Iris pigment epithelial cell (primary cell): ENCODE measurements at places on chromosomes 4 and X.

DNA sequence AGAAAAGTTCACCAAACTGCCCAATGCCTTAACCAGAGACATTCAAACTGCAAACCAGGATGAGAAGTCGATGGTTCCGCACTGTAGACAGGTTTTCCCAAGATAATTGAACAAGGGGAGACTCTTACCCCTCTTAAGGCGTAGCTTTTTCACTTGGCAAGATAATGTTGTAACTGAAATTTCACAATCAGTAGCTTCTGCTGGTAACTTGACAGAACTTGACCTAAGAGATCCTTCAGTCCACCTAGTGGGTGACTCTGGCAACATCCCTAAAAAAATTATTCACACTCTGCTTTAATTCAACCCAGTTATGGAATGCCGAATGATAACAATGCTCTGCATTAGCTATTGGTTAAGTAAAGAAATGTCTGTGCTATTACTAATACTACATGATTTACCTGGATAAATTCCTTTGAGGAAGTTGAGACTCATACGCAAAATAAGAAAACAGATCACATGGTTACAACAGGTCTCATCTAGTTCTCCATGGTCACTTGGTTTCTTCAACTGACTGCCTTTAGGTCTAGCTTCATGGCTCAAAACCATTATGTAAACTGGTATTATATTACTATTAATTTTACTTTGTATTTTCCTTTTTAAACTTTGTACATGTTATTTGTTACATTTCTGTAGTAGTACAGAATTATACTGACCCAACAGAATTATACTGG, 9.1 kb downstream of the ELF2 start:
- peak; percentile 82 for DNase-seq

DNA sequence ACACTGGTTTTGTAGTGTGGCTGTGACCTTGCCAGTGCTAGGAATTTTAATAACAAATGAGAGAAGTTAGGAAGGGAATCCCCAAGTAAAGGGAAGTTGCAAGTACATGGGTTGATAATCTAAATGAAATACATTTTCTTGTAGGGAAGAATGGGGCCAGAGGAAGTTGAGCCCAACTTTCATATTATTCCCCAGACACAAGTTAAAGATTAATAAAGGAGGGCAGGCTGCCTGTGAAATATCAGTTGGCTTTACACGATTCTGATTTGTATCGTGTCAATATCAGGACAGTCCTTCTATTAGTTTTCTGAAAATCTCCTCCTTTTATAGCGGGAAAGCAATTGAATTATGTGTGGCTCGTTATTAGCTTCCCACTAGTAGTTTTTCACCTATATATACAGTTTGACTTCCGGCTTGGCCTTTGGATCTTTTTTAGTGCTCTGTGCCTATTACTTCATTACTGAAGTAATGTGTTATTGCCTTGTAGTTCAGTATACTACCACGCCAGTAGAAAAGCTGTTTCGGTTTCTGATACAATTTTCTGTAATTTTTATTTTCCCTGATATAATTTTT, 1.7 kb downstream of the PDLIM5 start:
- no peak for DNase-seq

- DNase-seq = no peak
Measured at GRCh38 chr4:106090826-106091225, 195.6 kb downstream of the NPNT start.

- DNase-seq = no peak
Measured at GRCh38 chr4:3781193-3781886, 15.2 kb downstream of the ADRA2C start.

GRCh38 chr4:170374770-170375169, 285.0 kb upstream of the AADAT start:
- peak; percentile 22 for DNase-seq

GRCh38 chr4:1458581-1458980, 52.3 kb upstream of the NKX1-1 start:
- no peak for DNase-seq

GRCh38 chr4:105674011-105674410, 34.5 kb downstream of the INTS12 start:
- no peak for DNase-seq

DNA sequence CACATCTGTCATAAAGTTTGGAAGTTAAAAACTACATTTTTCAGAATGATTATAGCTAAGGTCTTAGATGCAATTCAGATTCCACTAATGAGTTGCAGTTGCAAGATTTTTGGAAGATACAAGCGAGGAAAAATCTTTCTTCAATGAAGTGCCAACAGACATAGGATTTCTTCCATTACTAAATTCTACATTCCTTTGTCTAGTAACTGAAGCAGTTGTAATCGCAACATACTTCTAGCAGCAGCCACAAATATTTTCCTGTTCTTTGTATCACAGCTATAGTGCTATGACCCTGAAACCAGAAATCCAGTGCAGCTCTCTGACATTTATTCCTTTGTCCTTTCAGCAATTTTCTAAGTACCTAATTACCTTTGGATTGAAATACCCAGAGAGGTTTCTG, 225.2 kb upstream of the SLIT2 start:
- DNase-seq = peak; percentile 66

GRCh38 chr4:128322311-128322710, 34.7 kb upstream of the PGRMC2 start:
- DNase-seq = peak; percentile 79

GRCh38 chr4:163858515-163858914, 364.0 kb downstream of the TMA16 start:
- DNase-seq = no peak

DNA sequence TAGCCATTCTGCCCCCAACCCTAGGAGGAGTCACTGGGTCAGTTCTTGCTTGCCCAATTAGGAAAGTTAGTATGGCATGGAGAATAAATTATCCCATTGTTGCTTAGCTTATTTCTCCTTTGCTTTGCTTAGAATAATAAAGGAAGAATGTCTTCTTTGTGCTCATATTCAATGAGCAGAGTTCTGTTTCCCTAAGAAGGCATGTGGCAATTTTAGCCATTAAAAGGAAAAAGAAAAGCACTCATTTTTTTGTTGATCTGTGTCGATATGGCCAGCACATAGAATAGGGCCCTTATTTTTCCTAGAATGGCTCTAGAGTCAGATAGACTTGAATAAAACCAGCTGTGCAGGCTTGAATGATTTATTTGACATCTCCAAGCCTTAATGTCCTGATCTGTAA, 166.4 kb upstream of the PPARGC1A start:
- no peak for DNase-seq

DNA sequence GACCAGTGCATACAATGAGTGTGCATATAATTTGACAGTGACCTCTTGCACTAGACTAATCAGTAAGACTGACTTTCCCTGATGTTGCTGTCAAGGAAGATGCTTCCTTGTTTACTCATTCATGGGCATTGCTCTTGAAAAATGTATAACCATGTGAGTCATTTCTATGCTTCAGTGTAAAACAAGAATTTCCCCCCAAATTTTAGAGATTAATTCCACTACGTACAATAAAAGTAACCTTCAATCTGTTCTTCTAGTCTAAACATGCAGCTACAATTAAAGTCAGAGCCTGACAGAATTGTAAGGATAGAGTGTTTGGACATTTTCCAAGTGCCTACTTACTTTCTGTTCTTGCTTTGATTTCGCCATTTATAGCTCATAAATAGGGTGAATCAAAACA, 935.7 kb downstream of the RAPGEF2 start:
- DNase-seq = no peak

DNA sequence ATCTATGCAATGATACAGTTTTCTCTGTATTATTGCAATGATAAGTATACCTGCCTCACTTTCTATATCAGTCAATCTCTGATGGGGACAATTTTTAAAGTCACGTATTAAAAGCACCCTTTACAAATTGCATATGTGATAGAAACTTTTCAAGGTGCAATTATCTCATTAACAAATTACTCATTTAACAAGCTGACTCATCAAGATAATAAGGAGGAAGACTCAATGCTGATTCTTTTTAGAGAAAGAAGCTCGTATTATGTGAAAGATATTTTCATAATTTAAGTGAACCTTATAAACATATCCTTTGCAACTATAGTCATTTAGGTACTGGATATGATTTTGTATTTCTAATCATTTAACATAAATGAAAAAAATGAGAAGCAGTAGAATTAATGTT, 1080.9 kb upstream of the TENM3 start:
- no peak for DNase-seq

- peak; percentile 34 for DNase-seq
Measured at GRCh38 chr4:39118034-39118658, 56.1 kb downstream of the KLHL5 start.

DNA sequence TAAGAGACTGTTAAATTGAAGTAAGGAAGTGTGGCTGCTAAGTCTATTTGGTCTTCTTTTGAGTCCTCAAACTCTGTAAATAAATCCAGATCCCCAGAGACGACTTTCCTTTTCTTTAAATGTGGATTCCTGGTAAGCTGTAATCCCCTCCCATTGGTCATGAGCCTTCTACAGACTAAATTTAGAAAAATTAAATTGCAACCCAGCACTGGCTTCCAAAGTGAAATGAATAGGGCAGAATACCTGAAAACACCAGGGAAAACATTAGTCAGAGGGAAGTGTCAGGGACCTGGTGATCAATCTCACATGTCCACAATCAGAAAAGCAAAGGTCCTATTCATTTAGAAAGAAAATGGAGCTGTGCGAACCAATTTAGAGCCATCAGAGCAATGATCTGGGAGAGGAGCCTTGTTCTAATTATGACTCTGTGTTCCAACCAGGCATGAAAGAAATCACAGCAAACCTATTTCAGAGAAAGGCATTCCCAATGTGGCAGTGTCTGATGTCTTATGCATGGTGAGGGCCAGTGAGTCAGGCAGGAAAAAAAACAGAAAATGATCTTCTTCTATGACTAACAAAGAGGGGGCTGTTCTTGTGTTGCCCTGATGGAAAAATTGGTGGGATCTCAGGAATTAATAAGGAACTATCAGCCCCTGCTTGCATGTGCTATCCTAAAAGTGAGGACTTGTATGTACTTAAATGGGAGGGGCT, 19.8 kb upstream of the CCDC149 start:
- no peak for DNase-seq

- DNase-seq = no peak
Measured at GRCh38 chr4:179582164-179582905, 2140.1 kb upstream of the AGA start.

DNA sequence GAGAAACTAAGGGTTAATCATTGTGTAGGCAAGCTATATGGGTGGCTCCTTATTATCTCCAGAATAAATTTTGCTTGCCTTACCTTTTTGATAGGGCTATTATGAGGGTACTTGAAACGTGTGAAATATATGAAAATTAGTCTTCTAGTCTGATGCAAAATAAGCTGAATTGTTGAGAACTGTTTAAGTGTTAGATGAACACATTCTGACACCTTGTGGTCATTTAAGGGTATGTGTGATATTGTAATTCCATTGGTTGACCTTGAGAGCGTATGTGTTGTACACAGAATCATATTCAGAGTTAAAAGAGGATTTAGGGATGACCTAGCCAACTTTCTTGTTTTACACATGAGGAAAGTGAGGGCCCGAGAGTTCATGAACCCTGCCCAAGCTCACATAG, 44.6 kb upstream of the LINC00632 start:
- DNase-seq = peak; percentile 22

DNA sequence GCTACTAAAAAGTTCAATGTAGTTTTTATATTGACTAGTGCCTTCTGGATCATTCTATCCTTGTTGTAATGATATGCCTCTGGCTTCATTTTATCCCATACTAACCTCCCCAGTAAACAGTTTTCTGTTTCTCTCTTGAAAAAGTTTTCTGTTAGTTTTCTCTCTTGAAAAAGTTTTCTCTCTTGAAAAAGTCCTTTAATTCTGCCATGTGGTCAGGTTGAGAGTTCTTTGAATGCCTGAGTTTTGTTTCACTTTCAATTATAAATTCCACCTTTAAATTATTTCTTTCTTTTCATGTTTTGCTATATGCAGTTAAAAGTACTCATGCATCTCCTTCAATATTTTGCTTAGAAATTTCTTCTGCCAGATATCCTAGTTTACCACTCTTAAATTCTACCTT, 1139.6 kb downstream of the STPG2 start:
- no peak for DNase-seq

DNA sequence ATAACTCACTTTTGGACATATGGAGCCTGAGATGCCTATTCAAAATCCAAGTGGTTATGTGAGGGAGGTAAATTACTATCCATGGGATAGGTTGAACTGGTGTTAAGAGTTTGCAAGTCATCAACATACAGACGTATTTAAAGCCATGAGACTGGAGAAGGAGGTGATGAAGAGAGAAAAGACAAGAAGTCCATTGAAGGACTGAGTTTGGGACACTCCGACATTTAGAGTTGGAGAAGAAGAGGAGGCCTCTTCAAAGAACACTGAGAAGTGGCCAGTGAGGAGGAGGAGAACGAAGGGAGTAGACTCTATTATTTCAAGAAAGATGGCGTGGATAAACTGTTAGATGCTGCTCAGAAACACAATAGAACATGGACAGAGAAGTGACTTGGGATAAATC, at the start of gene CNGA2:
TSS of gene CNGA2 (plus strand) at position 301 of the 400 bp plus-strand sequence. CDS start 3,738 bp downstream, outside the sequence.
- DNase-seq = no peak

GRCh38 chr4:168385142-168385490, 66.6 kb upstream of the DDX60 start:
- DNase-seq = no peak

DNA sequence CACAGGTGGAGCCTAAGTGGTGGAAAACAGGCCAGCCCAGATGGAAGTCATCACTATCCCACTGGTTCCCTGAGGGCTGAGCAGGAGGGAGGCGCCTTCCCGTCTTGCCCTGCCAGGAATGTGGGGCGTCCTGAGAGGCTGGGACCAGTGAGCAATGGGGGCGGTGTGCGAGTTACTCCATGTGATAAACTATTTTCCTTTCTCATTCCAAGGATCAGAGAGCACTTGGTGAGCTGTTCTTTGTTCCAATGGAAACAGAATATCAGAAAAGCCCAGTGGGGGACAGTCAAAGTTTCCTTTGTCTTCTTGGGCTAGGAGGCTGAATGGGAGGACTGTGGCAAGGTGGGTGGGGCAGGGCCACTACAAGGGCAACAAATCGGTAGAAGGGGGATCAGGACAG, 86.2 kb downstream of the NHSL2 start:
- no peak for DNase-seq

- DNase-seq = peak; percentile 64
Measured at GRCh38 chr4:176780995-176781738, 11.6 kb downstream of the VEGFC start.

- DNase-seq = no peak
Measured at GRCh38 chrX:10121787-10122186, 35.0 kb upstream of the CLCN4 start.

DNA sequence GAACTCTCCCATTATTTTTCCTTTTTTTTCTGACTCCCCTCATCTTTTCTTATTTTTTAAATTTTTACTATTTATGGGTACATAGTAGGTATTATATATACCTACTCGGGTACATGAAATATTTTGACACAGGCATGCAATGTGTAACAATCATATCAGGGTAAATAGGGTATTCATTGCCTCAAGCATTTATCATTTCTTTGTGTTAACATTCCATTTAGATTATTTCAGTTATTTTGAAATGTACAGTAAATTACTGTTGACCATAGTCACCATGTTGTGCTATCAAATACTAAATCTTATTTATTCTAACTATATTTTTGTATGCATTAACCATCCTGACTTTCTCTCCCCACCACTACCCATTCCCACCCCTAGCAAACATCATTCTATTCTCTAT, 33.8 kb upstream of the SLIT2 start:
- no peak for DNase-seq

- DNase-seq = no peak
Measured at GRCh38 chrX:153911798-153912197, 7.3 kb downstream of the AVPR2 start.

- peak; percentile 18 for DNase-seq
Measured at GRCh38 chr4:89212666-89213381, 94.8 kb downstream of the GPRIN3 start.

GRCh38 chrX:49276671-49277534, 7.3 kb downstream of the PPP1R3F start:
- peak; percentile 11 for DNase-seq

GRCh38 chr4:40710484-40711254, 39.1 kb upstream of the NSUN7 start:
- peak; percentile 84 for DNase-seq
